ENCODE measurements at places on chromosomes 11 and 22.

- DNase-seq = no peak
These were observed 4.4 kb downstream of the NDUFV1 start for GRCh38 chr11:67611165-67611564.

- DNase-seq = no peak
These were observed 12.6 kb upstream of the IL18BP start for GRCh38 chr11:71986131-71986530.

DNA sequence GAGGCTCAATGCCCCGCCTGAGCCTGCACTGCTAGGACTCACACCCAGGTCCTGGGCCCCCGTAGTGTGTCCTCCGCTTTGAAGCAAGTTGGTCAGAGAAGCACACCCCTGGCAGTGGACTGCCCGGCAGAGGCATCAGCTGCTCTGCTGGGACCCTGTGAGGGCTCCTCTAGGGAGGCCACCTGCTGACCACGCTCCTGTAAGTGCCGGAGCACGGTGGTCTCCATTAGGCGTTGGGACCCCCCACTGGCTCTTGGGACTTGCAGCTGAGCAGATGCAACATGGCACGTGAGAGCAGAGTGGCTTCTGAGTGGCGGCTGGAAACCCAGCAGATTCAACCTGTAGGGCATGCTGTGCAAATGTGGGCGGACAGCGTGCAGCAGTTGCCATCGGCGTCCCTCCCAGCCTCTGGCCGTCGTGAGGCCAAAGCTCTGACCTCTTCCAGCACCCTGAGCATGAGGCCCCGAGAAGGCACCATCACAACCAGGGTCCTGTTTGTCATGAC is 16.9 kb downstream of the MRGPRG start:
- DNase-seq = no peak

DNA sequence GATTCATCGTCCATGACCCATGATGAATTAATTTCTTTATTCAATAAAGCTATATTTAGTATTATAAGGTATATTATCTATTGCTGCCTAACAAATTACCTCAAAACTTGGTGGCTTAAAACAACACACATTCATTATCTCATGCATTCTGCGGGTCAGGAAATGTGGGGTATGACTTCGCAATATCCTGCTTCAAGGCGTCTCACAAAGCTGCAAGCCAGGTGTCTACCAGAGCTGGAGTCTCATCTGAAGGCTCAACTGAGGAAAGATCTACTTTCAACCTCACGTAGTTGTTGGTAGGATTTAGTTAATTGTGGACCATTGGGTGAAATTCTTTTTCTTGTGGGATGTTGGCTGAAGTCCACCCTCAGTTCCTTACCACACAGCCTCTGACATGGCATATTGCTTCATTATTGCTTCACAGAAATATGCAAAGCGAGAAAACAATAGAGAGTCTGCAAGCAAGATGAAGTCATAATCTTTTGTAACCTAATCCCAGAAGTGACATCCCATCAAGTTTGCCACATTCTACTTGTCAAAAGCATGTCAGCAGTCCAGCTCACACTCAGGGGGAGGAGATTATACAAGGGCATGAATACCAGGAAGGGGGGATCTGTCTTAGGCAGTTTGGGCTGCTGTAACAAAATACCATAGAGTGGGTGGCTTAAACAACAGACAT is 45.1 kb downstream of the KREMEN1 start:
- DNase-seq = no peak

- DNase-seq = no peak
These were observed 581 bp upstream of the AP5B1 start for GRCh38 chr11:65781152-65781961.

- DNase-seq = no peak
These were observed 1.8 kb downstream of the C11orf54 start for GRCh38 chr11:93743291-93743690.

DNA sequence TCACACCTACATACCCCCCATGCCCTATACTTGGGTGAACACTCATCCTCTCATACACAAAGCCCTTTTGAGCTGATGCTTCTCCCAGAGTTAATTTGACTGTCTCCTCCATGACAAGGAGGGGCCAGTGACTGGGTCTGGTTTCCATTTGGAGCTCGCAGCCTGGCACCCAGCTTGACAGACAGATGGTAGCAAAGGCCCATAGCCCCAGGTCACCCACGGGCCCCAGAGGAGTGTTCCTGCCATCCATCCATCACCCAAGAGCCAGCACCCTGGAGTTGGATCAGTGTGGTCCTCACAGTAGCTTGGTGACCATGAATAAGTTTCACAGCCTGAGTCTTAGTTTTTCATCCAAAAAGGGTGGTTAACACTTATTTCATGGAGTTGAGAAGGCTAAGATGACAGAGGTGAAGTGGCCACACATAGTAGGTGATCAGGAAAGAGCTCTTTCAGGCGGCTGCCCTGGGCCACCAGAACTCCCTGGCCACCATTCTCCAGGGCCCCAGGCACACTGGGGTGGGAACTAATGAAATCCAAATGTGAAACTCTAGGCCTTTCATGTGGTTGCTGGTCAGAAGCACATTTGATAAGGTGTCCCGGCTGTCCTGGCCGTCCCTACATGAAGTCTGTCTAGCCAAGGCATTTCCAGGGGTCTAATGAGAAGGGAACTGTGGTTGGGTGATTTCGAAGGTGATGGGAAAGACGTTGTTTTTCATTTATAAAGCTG is 42.4 kb downstream of the LIF start:
- no peak for DNase-seq

- DNase-seq = peak; percentile 74
These were observed 281.6 kb downstream of the TBC1D22A start for GRCh38 chr22:47043835-47044721.

- peak; percentile 63 for DNase-seq
These were observed 27.8 kb upstream of the ZNRF3 start for GRCh38 chr22:28855355-28856094.

DNA sequence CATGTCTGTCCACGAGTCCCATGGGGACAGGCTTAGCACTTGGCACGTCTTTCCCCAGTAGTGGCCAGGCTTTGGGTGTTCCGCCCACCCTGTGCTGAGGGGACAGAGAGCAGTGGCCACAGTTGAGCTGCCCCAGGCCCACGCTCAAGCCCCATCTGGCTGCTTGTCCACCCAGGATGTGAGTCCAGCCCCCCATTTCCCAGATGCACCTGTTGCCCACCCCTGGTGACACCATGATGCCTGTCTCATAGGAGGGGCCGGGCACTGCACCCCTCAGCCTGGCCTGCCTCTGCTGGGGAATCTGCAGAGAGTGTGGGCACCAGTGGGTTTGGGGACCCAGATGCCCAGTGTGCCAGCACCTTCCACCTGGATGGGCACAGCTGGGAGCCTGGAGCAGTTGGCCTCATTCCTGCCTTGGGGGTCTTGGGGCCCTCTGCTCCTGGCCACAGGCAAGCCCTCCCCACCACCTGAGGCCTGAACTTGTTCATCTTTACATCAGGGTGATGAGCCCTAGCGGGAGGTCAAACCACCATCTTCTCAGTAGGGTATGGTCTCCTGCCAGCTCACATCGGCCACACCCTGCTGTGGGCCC is 5.7 kb downstream of the SIGIRR start:
- DNase-seq = no peak

GRCh38 chr11:1521382-1522080 is 35.0 kb upstream of the MOB2 start:
- DNase-seq = no peak

- DNase-seq = no peak
These were observed 328.0 kb downstream of the MN1 start for GRCh38 chr22:27473533-27473932.

- DNase-seq = peak; percentile 73
These were observed 1.0 kb downstream of the ANKRD42 start for GRCh38 chr11:83194281-83195142.

- DNase-seq = no peak
These were observed 17.3 kb upstream of the RAG1 start for GRCh38 chr11:36550385-36551115.

DNA sequence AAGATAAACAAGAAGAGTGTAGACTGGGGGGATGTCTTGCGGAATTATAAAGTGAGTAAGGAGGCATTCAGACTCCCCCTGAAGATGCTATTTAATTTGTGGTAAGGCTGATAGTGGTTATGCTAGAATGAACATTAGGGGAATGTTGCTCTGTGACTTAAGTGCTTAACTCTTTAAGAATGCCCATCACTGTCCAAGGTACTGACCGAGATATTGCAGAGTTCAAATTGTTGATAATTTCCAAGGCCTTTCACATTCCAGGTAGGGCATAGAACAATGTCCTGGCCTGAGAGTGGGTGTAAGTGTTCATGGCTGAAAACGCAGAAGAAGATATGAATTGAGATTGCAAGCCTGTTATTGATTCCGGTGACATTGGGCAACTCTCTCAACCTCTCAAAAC is 90.3 kb upstream of the SEZ6L start:
- DNase-seq = no peak

GRCh38 chr11:119194811-119195440 is 9.7 kb downstream of the NHERF4 start:
- DNase-seq = no peak

- DNase-seq = no peak
These were observed 27.9 kb downstream of the GUCY1A2 start for GRCh38 chr11:106990331-106990730.

DNA sequence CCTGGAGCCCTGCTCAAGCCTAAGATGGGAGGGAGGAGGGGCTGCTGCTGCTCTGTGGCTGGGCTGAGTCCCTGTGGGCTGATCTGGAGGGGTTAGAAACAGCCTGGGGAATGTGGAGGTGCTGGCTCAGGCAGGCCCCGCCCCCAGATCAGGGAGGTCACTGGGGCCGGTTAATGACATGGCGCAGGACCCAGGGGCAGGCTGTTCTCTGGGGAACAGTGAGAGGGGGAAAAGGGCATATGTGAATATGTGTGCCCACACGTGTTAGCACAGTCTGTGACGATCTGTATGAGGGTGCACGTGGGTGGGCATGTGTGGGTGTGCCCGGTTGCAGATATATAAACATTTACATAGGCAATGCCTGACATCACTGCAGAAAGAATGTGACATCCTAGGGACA is 143.5 kb downstream of the MIAT start:
- DNase-seq = peak; percentile 81

DNA sequence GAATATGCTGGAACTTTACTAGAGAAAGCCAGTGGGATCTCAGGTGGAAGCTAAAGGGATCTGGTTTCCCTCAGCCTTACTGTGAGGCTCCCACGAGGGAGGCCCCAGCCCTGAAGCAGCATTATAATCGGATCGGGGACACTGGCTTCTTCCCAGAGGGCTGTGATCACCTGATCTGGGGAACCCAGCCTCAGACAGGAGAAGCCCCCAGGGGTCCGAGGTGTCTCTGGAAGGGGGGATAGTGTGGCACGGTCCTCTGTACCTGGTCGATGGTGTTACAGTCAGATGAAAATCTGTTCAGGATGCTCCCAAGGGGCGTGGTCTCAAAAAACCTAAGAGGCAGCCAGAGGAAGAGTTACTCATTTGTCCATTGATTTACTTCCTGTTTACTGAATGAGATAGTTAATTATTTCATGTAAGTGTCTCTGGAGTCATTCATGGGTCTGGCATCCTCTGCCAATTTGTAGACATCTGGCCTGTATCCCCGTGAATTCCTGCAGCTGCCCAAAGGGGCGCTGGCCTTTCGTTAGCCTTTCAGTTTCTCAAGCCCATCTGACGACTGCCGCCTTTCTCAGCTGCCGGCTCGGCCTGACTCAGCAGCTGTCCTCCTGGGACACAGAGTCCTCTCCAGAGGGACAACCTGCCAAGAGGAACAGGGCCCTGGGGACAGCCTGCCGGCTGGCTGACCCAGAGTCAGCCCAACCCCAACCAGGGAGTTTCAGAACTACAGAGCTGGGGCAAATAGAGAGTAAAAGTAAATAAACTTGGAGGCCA is 17.0 kb upstream of the KCNJ11 start:
- DNase-seq = peak; percentile 64

DNA sequence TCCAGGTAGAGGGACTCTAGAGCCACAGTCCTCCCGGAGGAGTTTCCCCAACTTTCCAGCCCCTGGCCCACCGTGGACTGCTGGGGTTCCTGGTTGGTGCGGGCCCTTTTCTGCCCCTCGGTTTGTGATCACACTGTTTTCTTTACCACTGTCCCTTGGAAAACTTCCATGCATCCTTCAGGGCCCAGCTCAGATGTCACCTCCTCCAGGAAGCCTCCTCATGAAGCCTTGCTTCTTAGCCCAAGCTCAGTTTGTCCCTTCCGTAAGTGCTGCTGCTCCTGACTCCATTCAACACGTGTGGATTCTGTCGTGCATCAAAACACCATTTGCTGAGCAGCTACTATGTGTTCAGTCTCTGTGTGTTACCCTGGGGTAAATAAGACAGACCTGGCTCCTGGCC is 15.9 kb upstream of the TPCN2 start:
- DNase-seq = no peak

- no peak for DNase-seq
These were observed 4.1 kb downstream of the MIF start for GRCh38 chr22:23898006-23898974.

- no peak for DNase-seq
These were observed 13.8 kb downstream of the CABP7 start for GRCh38 chr22:29733362-29734201.

DNA sequence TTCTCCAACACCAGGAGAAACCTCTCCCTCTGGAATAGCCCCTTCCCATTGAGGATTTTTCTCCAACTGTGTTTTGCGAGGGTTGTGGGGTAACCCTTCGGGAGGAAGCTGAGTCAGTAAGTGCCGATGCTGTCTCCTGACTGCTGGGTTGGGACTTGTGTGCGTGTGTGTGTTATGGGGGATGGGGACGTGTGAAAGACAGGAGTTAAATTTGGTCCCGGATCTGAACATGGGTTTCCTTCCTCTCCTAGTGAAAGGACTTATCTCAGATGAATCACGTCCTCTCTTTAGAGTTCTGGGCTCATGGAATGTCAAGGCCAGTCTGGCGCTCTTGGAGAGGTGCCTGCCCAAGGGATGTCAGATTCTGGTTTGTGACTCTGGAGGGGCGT is 33.3 kb downstream of the KIAA1671 start:
- DNase-seq = peak; percentile 38

DNA sequence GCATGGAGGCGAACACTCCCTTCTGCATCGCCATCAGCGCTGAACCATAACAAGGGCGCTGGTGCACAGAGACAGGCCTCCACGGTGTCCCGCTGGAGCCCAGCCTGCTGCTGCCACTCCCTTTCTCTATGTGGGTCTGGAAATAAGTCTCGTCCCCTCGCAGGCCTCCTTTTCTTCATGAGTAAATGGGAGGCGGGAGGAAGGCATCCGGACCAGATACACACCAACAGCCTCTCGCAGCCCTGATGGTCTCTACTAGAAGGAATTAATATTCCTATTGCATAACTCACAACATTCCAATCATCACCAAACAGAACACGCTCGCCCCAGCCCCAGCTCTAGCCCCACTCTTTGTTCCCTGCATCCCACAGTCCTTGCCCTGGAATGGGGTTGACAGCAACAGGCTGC is 14.9 kb downstream of the RASD2 start:
- no peak for DNase-seq

GRCh38 chr11:74366576-74366975 is 31.7 kb downstream of the PGM2L1 start:
- DNase-seq = peak; percentile 60

GRCh38 chr11:45470151-45470793 is 184.1 kb upstream of the SYT13 start:
- DNase-seq = no peak

- no peak for DNase-seq
These were observed 4.0 kb downstream of the ALG12 start for GRCh38 chr22:49914256-49914655.

GRCh38 chr11:94849839-94850238 is 81.7 kb downstream of the AMOTL1 start:
- no peak for DNase-seq

GRCh38 chr11:60165951-60166350 is 16.9 kb downstream of the MS4A6A start:
- DNase-seq = no peak
